AG04449 (cell line): ENCODE measurements at places on chromosomes 2 and 18.
A peak's percentile ranks its signal among the peaks of the same experiment; 100 is the strongest.

DNA sequence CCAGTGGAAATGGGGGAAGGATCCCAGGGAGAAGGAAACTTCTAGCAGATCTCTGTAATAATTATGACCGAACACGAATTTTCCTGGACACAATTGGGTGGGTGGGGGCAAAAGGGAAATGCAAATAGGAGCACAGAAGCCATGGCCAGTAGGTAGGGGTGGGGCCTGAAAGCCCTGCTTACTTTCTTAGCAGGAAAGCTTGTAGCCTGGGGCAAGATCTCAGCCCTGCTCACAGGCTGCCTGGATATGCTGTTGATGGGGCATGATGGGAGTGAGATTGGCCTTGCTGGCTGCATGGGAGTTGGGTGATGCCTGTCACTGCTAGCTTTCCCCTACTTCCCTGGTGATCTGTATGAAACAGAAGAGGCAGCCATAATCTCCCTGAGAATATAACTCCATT, 45.9 kb upstream of the SPOPL start:
- no peak for DNase-seq

DNA sequence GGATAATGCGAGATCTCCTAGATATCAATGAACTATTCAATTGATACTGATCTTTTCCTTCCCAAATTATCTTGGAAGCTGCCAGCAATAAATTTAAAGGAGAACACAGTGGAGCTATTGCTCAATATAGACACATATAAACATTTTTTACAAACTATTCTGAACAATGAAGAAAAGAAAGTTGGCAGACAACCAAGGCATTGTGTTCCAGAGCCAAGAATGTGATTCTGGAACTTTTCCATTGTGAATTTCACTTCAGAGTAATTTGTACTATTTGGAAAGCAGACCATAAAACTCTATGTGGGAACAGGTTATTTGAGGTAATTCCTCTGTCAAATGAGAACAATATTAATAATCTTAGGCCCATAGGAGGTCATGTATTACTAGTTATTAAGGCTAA, 588.2 kb downstream of the IRS1 start:
- no peak for DNase-seq

- DNase-seq: no peak
Observed at GRCh38 chr2:20378891-20379519, 28.4 kb upstream of the PUM2 start.

- DNase-seq: no peak
Observed at GRCh38 chr2:203413796-203414195, 85.6 kb downstream of the ABI2 start.

- DNase-seq: peak; percentile 41
Observed at GRCh38 chr2:15730545-15731212, 139.0 kb downstream of the DDX1 start.

DNA sequence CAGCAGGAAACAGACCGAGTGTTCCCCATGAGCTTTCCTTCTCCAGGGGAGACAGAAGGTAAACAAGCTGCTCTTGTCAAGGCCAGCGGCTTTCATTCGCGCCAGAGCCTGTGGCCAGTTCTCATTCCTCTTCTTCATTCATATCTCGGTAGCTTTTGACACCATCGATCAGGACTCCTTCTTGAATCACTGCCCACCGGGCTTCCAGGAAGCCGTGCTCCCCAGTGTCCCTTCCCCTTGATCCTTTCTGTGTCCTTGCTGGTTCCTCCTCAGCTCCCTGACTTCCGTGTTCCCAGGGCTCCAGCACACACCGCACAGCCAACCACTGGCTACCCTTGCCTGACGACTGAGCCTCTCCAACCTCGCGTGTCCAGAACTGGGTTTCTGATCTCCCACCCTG, 14.1 kb downstream of the SLC66A3 start:
- DNase-seq: no peak

DNA sequence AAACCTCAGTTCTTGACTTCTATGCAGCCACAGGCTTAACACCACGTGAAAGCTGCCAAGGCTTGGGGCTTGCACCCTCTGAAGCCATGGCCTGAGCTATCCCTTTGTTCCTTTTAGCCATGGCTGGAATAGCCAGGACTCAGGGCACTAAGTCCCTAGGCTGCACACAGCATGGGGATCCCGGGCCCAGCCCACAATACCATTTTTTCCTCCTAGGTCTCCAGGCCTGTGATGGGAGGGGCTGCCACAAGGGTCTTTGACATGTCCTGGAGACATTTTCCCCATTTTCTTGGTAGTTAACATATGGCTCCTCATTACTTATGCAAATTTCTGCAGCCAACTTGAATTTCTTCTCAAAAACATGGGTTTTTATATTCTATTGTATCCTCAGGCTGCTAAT, 619.1 kb downstream of the NYAP2 start:
- DNase-seq: no peak

DNA sequence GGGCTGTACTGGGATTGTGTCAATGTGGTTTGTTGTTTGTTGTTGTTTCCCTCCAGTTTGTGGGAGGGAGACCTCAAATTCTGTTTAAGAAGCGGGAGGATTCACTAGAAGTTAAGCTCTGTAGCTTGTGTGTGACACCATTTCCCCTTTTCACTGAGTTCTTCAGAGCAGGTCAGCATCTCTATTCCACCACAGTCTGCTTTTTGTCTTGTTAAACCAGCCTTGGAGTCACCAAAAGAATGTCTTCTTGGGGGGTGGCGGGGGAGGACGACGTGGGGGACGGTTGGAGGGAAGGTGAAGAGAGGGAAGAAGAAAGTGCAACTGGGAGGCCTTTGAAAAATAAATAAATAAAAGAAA, 2.3 kb upstream of the BCL11A start:
- no peak for DNase-seq
